ENCODE measurements at places on chromosomes 2 and 18. TPM values are rescaled to one million over a fixed set of nuclear protein-coding genes. Genes with fewer than 3 reads are reported as not detected.

Gene ZNF385B
- 40.3 TPM for total RNA-seq

Gene CTDP1
- 41.0 TPM for total RNA-seq

Gene RAB17
- total RNA-seq: 3.2 TPM

Gene UGT1A4
- not detected for total RNA-seq

Gene PAIP2B
- total RNA-seq: 3.9 TPM

Gene SLC8A1
- total RNA-seq: 1.4 TPM

Gene SMAD2
- total RNA-seq: 115 TPM

- no peak overlapping the region for H3K4me3 ChIP-seq
- no peak overlapping the region for H3K27ac ChIP-seq
- no peak for DNase-seq
- H3K4me1 ChIP-seq: no peaks in the 10 kb centered on the region
Observed at GRCh38 chr2:197931661-197932312, 127.4 kb downstream of the PLCL1 start.

DNA sequence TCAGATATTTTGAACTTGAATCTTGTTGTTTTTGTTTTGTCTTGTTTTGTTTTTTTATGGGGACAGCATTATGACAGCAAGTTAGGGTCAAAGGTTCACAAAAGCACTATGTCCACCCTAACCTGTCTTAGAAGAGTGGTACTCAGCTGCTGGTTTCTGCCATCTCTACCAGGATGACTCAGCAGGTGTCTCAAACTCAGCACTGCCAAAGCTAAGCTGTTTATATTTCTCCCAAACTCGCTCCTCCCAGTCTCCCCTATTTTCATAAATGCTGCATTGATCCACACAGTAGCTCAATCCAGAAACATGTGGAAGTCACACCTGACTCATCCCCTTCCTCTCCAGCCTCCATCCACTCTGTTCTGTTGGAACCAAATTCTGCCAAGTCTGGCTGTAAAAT lies 134.9 kb downstream of the ZBTB7C start:
- no peak overlapping the region for H3K27ac ChIP-seq
- H3K36me3 ChIP-seq: no peaks in the 10 kb centered on the region
- no peaks in the 10 kb centered on the region for H3K27me3 ChIP-seq
- DNase-seq: no peak
- no peak overlapping the region for H3K4me3 ChIP-seq

DNA sequence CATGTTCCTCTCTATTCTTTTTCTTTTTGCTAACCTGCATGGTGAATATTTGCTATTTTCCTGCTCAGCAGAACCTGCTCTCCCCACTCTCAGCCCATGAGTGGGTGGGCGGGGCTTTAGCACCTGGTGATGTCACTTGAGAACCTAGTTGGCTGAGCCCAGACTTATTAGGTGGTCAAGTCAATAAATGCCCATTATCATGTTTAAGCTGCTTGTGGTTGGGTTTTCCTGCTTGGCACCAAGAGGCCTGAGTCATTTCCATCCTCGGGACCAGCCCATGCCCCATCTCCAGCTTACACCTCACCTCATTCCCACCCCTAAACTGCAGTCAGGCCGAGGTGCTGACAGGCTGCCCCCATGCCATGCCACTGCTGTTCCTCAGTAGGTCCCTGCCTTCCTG lies 226.6 kb downstream of the ANKRD30B start:
- H3K36me3 ChIP-seq: no peaks in the 10 kb centered on the region
- DNase-seq: no peak
- no peaks in the 10 kb centered on the region for H3K27me3 ChIP-seq
- no peak overlapping the region for H3K4me3 ChIP-seq
- no peaks in the 10 kb centered on the region for H3K4me1 ChIP-seq

- no peak for DNase-seq
Observed at GRCh38 chr2:112916145-112916571, 5.2 kb downstream of the IL37 start.

GRCh38 chr2:100395532-100396350 lies 21.7 kb downstream of the CHST10 start:
- no peaks in the 10 kb centered on the region for H3K27me3 ChIP-seq
- no peaks in the 10 kb centered on the region for H3K36me3 ChIP-seq
- DNase-seq: no peak
- no peak overlapping the region for H3K4me3 ChIP-seq

DNA sequence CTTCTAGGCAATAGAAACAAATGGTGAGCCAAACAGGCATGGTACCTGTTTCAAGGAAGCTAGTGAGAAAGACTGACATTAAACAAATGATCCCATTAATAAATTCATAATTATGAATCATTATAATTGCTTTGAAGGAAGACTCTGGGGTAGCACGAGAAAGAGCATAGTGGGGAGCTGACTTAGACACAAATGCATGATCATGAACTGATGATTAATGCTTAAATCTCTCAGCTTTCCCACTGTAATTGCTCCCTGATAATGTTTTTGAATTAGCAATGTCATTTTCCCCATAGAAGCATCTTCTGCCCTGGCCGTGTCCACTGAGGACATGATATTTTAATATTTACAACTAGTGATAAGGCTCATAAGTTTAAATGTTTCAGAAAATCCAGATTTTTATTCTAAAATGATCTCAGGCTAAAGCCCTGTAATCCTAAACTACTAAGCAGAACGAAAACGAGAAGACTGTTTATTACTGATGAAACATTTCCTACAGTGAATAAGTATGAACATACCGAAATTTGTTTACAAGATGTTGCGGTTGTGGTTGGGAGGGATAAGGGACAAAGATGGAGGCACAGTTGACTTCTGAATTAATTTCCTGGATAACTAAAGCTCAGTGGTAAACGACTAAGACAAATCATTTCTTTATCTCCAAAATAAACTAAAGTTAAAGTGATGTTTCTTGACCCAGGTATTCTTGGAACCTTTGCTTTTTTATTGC lies 47.3 kb upstream of the TACR1 start:
- H3K36me3 ChIP-seq: no peaks in the 10 kb centered on the region
- no peak overlapping the region for H3K4me3 ChIP-seq
- no peak overlapping the region for H3K27ac ChIP-seq
- no peaks in the 10 kb centered on the region for H3K27me3 ChIP-seq

DNA sequence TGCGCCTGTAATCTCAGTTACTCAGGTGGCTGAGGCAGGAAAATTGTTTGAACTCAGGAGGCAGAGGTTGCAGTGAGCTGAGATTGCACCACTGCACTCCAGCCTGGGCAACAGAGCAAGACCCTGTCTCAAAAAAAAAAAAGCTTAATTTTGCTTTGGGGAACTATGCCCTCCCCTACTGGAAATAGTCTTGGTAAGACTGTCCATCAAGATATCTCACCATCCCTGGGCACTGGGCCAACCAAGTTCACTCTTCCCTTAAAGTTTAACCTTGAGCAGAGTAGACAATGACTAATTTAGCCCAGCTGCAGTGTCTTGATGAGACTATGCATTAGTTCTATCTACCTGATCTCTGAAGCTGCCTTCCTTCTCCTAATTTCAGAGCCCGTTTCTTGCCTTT lies 44.7 kb downstream of the ASXL2 start:
- DNase-seq: no peak
- no peak overlapping the region for H3K27ac ChIP-seq
- no peaks in the 10 kb centered on the region for H3K4me1 ChIP-seq
- no peak overlapping the region for H3K4me3 ChIP-seq
- H3K36me3 ChIP-seq: no peaks in the 10 kb centered on the region
- H3K27me3 ChIP-seq: no peaks in the 10 kb centered on the region

GRCh38 chr2:64862623-64863022 lies 126.6 kb upstream of the SLC1A4 start:
- no peak overlapping the region for H3K4me3 ChIP-seq
- no peaks in the 10 kb centered on the region for H3K27me3 ChIP-seq
- H3K4me1 ChIP-seq: peaks cover 33% of the 10 kb centered on the region
- H3K36me3 ChIP-seq: no peaks in the 10 kb centered on the region

DNA sequence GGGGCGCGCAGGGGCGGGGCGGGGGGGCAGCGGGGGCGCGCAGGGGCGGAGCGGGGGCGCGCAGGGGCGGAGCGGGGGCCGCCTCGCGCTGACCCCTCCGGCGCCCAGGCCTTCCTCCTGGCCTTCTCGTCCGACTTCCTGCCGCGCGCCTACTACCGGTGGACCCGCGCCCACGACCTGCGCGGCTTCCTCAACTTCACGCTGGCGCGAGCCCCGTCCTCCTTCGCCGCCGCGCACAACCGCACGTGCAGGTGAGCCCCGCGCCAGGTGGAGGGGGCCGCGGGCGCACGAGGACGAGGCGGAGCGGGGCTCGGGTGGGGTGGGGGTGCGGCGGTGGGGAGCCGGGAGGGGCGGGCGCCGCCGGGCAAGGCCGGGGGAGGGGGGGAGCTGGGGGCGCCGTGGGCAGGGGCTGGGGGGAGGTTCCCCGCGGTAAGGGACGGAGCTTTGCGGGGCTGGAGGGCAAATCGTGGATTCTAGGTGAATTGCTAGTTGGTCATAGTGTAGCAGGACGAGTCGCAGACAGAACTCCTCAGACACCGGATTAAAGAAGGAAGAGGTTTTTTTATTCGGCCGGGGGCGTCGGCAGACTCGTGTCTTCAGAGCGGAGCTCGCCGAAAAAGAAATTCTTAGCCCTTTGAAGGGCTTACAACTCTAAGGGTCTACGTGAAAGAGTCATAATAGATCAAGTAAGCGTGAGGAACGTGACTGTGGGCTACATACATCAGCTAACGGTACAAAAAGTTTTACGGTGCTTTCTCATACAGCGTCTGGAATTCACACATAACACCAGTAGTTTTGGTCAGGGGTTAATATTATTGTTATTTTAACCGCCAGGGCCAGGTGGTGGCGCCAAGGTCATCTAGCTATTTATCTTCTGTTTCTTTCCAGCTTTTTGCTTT lies 29.9 kb downstream of the ANO7 start:
- no peaks in the 10 kb centered on the region for H3K36me3 ChIP-seq
- H3K27ac ChIP-seq: no peak overlapping the region
- H3K4me3 ChIP-seq: peak overlapping the region; percentile 59
- H3K4me1 ChIP-seq: peaks cover 7% of the 10 kb centered on the region

DNA sequence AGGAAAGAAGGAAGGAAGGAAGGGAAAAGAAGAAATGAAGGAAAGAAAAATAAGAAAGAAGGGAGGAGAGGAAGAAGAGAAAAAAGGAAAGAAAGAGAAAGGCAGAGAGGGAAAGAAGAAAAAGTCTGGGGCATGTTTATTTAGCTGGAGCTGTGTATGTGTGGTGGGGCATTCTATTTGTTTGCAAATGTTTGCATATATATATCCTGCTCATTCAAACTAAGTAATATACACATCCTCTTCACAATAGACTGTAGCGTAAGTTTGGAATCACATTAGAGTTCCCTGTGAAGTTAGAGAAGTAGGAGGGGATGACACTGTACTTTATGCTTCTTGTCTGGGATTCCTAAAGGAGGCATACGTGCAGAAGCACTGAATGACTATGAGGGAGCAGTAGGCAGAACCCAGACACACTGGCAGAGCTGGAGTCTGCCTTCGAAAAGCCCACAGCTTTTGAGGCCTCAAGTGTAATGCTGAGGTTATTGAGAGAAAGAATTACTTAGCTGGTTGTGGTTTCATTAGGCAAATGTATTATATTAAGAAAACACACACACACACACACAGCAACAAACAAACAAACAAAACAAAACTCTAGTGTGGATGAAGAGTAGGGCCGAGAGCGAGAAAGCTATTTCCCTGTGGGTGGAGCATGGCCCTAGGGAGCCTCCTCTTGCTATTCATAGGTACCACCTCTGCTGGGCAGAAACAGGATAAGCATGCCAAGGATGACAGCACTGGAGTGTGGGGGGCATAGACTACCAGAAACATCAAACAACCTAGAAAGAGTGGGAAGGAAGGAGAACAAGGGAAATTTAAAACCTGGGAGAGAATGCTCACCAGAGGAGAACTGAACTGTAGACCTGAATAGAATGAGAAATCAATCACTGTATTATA lies 905.1 kb upstream of the NXPH2 start:
- H3K36me3 ChIP-seq: no peaks in the 10 kb centered on the region
- no peak overlapping the region for H3K4me3 ChIP-seq
- no peaks in the 10 kb centered on the region for H3K27me3 ChIP-seq
- no peak overlapping the region for H3K27ac ChIP-seq
- no peak for DNase-seq

- no peak for DNase-seq
- H3K27me3 ChIP-seq: no peaks in the 10 kb centered on the region
- H3K36me3 ChIP-seq: no peaks in the 10 kb centered on the region
- H3K27ac ChIP-seq: no peak overlapping the region
- H3K4me1 ChIP-seq: no peaks in the 10 kb centered on the region
- H3K4me3 ChIP-seq: no peak overlapping the region
Observed at GRCh38 chr2:21039080-21039556, 4.8 kb downstream of the APOB start.

DNA sequence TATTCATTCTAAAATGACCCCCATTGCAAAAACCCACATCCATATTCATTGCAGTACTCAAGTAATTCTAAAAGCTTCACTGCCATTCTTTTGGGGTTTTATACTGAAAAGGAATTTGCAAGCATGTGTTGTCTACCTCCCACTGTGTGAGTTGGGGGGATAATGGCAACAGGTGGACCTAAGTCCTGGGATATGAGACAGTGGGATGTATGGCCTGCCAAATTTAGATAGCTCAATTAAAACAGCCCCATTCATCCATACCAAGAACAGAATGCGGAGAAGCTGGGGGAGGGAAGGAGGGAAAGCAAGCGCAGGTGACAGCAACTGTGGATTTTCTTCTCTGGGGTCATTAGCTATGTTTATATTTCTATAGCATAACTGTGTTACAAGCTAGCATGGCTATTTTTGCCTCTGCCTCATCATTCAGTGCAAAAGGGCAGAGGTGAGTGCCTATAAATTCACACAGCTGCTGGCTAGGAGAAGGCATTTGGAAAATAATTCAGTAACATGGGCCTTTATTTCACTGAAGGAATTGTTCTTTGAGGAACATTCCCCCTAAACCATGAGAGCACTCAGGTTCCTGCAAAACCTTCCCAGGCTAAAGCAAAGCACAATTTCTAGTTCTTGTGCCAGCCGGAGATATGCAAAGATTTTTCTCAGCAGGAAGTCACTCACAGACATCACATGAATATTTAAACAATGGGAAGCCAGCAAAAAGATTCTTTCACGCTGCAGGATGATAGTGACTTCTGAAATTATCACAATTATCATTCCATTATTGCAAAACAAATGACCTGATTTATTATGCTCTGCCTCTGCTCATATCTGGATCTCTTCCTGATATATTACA lies 393.9 kb upstream of the ACVR2A start:
- H3K36me3 ChIP-seq: no peaks in the 10 kb centered on the region
- H3K27ac ChIP-seq: no peak overlapping the region
- no peak overlapping the region for H3K4me3 ChIP-seq
- H3K27me3 ChIP-seq: no peaks in the 10 kb centered on the region

All from testis (tissue), 5 donors.